ENCODE measurements at places on chromosomes 12 and 14.

- no peak for DNase-seq
Measured at GRCh38 chr14:56137849-56138248, 19.6 kb downstream of the PELI2 start.

GRCh38 chr12:92326877-92327276 is 181.2 kb upstream of the BTG1 start:
- no peak for DNase-seq

- no peak for DNase-seq
Measured at GRCh38 chr12:120207227-120207626, 6.3 kb upstream of the RPLP0 start.

DNA sequence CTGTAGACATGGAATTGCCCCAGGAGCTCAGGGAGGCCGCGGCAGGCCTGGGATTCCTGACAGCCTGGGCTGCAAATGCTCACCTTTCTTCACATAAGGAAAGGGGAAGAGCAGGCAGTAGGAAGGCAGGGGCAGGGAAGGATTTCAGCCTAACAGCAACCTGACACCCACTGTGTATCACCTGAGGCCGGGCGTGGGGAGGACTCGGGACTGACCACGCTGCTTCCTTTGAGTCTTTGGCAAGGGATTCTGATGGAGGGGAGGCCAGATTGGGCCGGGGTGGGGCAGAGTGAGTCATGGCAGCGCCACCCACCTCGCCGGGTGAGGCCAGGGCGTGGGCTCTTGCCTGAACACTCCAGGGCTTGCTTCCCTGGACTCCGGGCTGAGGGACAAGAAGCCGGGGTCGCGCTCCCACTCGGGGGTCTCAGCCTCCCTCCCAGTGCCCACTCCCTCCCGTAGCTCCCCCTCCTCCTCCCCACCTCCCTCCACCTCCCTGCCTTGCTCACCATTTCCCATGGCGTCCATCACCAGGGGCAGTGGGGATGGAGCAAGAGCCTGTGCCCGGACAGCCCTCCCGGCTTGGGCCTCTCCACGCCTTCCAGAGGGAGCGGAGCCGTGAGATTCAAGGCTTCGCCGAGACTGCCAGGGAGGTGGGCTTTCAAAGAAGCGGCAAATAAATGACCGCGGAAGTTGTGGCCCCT is 247.9 kb upstream of the RTL1 start:
- DNase-seq: no peak

DNA sequence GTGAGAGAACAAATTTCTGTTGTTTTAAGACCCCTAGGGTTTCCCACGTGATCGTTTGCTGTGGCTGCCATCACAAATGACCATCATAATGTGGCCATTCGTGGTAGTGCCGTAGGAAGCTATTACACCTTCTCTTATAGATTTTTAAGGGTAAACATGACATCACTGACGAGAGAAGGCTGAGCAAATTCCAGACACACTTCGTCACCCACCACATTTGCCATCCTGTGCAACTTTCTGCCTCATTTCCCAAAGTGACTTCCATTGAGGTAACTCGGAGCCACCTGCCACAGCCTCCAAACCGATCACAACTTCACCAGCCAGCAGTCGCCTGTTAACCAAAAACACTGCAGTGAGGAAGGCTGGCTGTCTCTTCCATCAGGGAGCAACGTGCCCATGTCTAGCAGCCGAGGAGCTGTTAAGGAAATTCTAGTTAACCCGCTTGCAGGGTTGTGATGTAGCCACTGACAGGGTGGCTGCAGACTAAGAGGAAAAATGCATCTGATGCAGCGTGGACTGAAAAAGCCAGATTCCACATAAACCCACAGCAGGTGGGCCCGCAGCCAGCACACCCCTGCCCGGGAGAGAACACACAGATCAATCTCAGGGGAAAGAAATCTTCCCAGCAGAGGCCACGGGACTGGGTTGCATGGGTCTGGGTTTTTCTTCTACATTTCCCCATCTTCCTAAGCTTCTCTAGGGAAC is 44.6 kb downstream of the CCDC85C start:
- no peak for DNase-seq

- DNase-seq: no peak
Measured at GRCh38 chr12:3101309-3102024, 24.3 kb downstream of the TSPAN9 start.

- no peak for DNase-seq
Measured at GRCh38 chr12:27361372-27361771, 28.7 kb downstream of the BMAL2 start.

DNA sequence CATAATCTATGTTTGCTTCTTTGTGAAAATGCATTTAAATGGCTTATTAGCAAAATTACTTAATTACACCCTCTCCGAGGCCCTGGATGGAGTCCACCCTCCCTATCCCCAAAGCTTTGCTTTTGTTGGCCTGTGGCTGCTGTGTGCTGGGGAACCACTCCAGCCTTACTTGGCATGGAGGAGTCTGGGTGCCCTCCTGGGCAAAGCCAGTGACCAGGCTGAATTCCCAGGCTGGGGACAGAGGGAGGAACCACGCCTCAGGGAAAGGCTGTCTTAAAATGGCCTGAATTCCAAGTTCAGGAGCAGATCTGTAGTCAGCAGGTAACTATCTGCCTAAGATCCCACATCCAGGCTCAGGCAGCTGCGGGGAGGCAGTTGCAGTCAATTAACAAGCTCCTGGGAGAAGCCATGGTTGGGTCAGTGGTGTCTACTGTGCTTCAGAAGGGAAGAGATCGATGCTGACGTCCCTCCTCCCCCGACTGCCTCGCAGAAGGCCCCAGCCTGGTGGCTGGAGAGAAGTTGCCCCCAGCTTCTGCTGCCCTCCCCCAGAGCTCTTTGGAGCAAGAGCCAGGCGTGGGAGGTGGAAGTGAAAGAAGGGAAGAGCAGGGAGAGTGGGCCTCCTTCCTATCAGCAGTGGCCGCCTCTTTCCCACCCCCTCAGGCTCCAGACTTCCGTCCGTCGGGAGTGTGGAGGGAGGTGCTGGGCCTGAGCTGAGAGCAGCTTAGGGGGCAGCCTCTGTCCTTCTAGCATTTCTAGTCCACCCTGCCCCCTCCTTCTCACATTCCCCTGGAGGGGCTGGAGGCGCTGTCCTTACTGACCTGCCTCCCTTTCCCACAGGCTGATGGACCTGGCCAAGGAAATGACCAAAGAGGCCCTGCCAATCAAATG is 11.3 kb downstream of the VASH1 start:
- DNase-seq: no peak

DNA sequence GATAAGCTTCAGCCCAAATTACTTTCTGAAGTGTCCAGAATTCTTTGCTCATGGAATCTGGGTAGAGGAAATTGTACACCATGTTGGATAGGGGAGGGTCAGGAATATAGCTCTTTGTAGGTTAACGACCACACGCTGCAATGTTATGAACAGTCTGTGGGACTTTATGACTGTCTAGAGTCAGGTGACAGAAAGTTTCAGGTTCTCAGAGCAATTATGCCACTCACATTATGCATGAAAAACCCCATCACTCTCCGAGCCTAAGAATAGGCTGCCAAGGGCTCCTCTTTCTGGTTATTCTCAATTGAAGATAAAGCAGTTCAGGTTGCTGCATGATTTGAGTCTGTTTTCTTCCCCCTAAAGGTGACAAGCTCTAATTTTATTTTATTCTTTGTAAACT is 430.9 kb downstream of the ATP23 start:
- DNase-seq: no peak

GRCh38 chr12:113757221-113758002 is 208.7 kb downstream of the RBM19 start:
- no peak for DNase-seq

GRCh38 chr12:92416385-92416812 is 270.8 kb upstream of the BTG1 start:
- DNase-seq: no peak

DNA sequence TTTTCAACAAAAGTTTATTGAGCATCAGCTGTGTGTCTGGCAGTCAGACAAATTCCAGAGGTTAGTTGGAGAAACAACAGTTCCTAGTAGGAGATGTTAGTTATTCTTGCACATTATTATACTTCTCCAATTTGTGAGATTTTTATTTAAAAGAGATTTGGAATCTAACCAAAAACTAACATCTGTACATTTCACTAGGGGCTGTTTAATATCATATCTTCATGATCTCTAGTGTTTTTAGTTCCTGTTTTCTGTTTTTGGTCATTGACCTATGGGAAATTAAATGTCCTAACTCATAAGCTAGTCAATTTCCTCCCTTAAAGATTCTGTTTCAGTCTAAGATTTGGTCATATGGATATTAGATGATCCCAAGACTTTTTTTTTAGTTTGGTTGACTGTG is 34.1 kb upstream of the KLHDC2 start:
- DNase-seq: no peak

DNA sequence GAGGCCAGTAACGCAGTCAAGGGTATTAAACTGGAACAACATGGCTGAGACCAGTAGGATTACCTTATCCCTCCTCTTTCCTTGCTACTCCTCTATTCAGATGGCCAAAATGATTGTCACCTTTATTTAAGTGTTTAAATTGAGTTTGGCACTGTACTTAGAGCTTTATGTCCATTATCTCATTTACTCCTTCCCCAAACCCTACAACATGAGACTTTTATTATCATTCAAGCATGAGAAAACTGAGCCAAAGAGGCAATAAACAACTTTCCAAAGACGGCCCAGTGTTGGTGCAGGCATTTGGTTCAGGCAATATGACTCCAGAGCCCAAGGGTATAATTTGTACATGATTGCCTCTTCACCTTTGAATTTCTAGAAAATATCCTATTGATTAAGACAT is 370.9 kb upstream of the KITLG start:
- DNase-seq: no peak

- DNase-seq: no peak
Measured at GRCh38 chr14:96578619-96579018, 76.4 kb downstream of the PAPOLA start.

DNA sequence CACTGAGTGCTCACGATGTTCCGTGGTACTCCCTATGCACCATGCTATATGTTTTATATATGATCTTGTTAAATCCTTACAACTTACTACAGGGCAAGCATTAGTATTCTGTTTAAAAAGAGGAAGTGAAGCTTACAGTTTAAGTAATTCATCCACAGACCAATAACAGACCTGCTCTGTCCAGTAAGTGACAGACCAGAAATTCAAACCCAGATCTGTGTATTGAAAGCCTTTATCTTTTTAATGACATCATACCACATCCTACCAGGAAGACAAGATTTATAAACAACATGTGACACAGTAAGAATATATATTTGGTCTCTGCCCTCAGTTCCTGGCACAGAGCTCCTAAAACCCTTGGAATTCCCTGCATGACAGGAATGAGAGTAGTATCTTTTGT is 206.5 kb downstream of the STXBP6 start:
- DNase-seq: no peak

- DNase-seq: no peak
Measured at GRCh38 chr12:101570047-101570446, 24.7 kb upstream of the MYBPC1 start.

- DNase-seq: no peak
Measured at GRCh38 chr12:25186038-25186787, 8.7 kb downstream of the DNAI7 start.

DNA sequence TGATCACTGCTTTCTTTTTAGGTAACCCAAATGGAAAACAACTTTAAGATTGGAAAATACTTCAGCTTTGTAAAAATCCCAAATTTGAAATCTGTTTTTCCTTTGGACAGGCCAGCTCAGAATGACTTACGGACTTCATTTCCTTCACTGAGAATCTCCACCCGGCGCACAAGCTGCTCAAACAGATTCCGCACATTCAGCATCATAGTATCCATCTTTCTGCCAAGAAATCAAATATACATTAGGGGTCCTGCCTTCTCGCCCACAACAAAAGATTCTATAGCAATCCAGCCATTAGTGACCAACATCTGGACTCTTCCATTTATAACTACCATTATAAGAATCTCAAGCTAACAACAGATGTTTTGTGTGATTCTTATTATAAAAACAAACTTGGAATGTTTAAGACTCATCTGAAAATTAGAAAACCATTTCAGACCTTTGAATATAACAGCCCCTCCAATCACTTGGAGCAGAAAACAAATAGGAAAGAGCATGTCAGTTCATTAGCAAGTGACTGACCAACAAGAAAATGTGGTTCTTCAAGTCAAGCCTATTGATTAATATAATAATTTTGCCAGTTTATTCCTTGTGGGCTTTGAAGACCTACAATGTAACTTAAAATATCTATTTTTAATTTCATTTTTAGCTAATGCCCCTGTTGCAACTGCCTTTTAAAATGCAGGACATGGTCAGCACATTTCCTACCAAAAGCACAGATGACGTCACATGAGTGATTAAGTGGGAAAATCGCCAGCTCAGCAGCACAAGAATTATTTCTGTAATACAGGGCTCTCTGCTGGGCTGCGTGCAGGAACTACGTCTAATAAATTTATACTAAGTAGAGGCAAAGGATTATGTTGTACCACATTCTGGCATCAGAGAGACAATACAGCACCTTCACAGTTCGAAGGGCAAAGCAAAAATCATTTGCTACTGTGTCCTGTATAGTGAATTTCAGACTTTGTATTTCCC is 8.5 kb downstream of the RACGAP1 start:
- DNase-seq: no peak

- no peak for DNase-seq
Measured at GRCh38 chr14:84375235-84375634, 1154.7 kb upstream of the FLRT2 start.

GRCh38 chr12:102977945-102978706 is 20.7 kb downstream of the ASCL1 start:
- DNase-seq: no peak

DNA sequence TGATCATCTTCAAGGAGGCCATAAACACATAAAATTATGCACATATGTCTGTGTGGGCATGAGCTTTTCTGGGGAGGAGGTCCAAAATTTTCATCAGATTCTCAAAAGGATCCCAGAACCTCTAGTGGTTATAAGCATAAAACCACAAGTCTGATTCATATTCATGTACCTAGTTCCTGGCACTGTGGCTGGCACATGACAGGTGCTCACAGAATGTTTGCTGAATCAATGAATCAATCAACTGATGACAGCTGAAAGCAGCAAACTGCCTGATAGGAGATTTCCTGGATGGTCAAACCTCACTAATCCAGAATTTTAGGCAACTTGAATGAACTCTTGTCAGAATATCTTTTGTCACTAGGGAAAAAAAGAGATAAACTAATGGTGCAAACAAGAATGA is 13.5 kb upstream of the CMKLR1 start:
- DNase-seq: no peak

GRCh38 chr14:88204221-88204620 is 118.8 kb downstream of the KCNK10 start:
- DNase-seq: no peak

DNA sequence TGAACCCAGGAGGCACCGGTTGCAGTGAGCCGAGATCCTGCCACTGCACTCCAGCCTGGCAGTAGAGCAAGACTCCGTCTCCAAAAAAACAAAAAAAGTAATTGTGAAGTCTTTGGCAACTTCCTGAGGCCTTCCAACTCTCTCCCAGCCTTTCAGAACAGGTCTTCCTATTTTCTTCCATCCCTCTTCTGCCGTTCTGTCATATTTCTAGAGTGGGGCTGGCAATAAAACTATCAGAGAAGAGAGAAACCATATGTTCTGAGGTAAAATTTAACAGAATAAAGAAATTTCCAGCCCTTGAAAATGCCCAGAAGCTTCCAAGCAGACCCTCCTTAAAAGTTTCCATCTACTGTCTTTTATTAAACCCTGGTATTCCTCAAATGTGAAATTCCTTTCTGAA is 100.4 kb downstream of the HMGA2 start:
- DNase-seq: no peak

Measured in stimulated activated CD8-positive, alpha-beta memory T cell treated with anti-CD3 and anti-CD28 coated beads, Interleukin-2, amount 100 ng/mL, for 1 hour (primary cell).